ENCODE measurements at places on chromosomes 7 and 10.

- DNase-seq: no peak
Measured at GRCh38 chr10:6008497-6009142, 31.3 kb upstream of the IL15RA start.

DNA sequence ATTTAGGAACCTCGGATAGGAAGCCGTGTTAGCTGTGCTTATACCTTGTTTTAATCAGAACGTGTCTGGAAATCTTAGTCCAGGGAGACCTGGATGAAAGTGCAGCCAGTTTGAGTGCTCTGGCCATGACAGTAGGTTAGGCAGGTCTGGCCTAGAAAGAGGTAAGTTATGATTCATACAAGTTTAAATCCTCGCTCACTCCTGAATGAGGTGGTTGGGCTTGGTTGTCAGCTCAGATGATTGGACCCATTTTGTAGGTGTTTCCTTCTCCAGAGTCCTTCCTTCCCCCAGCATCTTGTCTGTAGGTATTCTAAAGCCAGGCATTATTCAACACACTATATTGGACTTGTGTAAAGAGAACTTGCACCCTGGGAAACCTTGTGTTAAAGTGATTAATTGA lies 561.9 kb upstream of the GALNT17 start:
- DNase-seq: no peak

GRCh38 chr7:50450590-50451032 lies 461 bp upstream of the FIGNL1 start:
- DNase-seq: no peak

DNA sequence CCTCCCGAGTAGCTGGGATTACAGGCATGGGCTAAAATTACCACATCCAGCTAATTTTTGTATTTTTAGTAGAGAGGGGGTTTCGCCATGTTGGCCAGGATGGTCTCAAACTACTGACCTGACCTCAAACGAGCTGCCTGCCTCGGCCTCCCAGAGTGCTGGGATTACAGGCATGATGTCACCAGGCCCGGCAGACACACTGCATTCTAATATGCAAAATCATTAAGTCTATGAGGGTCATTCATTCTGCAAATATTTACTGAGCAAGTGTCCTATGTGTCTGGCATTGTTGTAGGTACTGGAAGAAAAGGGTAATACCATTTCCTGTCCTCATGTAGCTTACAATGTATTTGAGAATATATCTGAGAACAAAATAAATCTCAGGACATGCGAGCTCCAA lies 2.7 kb downstream of the PUS7 start:
- no peak for DNase-seq

DNA sequence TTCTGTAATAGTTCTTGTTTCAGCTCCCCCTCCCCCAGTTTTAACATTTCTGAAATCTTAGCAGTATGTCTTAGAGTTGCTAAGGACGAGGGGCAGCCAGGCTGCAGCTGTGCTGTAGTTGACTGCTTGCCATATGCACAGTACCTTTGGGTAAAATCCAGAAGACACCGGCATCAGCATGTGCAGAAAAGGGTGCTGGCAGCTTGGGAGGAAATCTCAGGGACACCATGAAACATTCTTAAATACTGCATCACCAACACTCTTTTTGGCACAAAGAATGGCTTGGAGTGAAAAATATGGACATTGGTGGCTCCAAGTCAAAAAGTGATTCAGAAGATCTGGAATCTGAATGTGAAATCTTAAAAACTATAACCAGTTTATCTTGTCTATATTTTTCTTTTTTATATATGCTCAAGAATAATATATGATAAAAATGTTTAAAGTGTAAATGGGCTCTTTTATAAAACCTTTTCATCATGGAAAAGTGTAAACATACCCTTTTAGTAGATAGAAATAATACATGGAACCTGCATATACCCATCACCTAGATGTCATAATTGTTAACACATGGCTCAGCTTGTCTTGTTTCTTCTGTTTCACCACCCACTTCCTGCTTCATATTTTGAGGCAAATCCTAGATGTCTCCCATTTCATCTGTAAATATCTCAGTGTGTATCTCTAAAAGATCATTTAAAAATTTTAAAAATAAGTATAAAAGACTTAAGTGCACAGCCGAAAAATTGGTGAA lies 34.4 kb upstream of the ARMS2 start:
- DNase-seq: no peak

GRCh38 chr7:30921540-30922401 lies 10.1 kb downstream of the AQP1 start:
- no peak for DNase-seq

DNA sequence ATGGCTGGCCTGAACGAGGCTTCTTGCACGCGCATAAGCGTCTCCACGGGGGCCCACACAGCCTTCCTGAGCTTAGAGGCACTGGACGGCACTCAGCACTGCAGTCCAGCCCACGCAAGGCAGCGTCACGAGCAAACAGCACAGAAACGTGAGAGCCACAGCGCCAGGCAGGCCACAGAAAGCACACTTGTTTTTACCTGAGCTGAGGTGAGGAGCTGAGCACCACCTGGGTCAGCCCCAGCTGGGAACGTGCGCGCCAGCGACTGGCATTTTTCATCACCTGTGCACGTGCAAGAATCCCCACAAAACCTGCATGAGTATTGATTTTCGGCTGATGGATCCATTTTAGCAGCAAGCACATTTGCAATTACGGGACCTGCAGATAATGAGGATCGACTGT lies 26.7 kb downstream of the IQCE start:
- no peak for DNase-seq

DNA sequence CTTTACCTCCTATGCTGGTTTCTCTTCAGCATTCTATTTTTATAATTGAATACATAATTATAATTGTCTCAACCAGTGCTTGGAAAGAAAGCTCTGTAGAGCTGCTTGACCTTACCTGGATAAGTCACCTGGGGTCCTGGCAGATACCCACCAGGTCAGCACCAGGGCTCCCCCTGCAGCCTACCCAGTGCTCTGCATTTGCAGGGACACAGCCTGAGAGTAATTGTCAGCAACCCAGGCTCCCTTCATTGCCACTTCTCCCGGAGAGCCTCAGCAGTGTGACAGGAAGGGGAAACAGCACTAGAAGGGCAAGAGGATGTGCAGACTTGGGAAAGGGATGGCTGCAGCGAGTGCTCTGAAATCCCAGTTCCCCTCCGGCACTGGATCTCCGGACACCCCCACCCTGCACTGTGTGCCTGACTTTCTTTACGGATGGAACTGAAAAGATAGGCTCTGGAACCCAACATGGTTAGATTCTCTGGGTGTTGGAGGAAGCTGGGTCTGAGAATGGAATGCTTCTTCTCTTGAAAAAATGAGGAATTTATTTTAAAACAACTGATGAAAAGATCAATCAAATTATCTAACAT lies 11.4 kb upstream of the PAX4 start:
- no peak for DNase-seq

Measured in stimulated activated CD4-positive, alpha-beta T cell treated with anti-CD3 and anti-CD28 coated beads, Interleukin-1b, Interleukin-23, amount 100 ng/mL, for 24 hours (primary cell).